Activated CD4-positive, alpha-beta T cell treated with anti-CD3 and anti-CD28 coated beads, Interleukin-2, amount 50 U/mL, for 1 hour (primary cell): ENCODE measurements at places on chromosomes 13 and 19.

DNA sequence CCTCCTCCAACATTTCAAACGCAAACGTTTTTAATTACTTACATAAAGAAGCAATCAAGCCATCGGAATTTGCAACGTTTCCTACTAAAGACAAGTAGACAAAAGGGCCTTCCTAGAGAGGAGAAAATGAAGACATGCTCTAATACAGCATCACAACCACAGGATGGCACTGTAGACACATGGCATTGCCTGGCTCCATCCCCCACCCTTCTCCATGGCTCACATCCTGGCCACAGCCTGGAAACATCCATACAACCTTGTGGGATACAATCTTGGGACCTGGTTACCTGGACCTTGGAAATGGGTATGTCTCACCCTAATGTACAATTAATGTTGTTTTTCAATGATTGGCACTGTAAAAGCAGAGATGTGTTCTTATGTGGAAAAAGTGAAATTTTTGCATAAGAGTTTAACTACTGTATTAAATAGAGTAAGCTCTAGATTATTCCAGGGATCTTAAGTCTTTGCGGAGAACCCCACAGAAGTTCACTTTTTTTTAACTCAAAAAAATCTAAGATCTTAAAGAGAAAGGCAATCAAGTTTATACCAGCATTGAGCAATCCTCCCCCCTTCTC, 21.5 kb downstream of the EBPL start:
- DNase-seq: peak; percentile 16

- peak; percentile 77 for DNase-seq
These were observed 692 bp upstream of the ZNF580 start for GRCh38 chr19:55640043-55640576.

DNA sequence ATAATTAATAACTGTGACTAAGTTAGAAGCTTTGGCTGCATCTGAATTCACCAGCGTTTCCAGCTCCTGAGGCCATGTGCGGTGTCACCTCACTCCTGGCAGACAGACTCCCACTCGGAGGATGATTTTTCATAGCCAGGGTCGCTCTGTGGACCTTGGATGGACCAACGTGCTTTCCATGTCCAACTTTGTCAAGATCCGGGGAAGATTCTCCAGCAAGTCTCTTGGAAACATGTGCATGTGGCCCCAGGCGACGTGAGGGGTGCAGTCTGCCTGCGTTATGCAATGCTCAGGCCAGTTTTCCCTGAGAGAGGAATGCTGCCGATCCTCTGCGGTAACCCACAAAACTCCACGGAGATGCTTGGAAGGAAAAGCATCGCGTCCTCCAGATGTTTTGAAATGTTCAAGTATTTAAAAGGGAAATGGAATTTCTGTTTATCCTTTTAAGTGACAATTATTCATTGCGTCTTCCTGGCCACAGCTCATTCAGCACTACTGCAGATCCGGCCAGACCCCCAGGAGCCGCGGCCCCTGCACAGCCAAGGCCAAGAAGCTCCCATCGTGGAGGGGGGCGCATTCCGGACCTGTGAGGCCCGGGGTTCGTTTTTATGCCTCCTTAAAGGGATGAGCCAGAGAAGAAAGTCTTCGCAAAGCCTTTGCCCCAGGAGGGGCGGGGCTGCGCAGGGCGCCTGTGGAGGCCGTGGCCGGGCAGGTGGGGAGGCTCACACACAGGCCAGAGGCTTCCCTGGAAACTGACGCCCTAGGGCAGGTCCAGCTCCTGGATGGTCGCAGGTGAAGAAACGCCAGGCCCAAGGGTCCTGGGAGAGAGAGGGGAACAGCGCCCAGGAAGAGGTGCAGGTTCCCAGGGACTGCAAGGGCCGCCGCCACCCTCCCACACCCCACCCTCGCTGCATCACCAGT, 46.0 kb downstream of the C13orf46 start:
- DNase-seq: no peak

DNA sequence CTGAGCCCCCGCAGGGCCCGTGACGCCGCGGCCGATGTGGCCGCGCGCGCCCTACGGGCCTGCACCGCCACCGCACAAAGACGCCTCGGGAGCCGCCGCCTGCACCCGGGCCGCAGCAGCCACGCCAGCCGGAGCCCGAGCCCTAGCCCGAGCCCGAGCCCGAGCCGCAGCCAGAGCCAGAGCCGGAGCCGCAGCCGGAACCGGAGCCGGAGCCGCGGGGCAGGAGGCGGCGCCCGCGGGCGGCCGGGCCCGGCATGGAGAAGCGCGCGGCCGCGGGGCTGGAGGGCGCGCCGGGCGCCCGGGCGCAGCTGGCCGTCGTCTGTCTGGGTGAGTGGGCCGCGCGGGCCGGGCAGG, 379 bp downstream of the LRP3 start:
- no peak for DNase-seq

DNA sequence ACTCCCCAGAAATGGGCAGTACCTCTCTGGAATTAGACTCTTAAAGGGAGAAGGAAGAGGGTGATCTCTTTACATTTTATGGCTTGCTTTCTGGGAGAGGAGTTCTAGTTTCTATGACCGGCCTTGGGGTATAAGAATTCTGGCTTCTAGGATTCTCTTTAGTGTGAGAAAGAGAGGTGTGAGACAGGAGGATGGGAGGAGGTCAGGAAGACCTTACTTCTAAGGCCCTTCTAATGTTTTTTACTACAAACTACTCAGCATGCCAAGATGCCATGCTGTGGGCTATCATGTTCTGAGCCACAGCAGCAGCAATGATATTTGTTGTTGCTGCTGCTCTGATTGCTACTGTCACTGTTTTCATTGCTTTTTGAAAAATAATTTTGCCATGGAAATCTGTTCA, 538.3 kb downstream of the SLITRK6 start:
- DNase-seq: no peak

GRCh38 chr13:97285221-97285955, 63.3 kb downstream of the MBNL2 start:
- DNase-seq: no peak

- no peak for DNase-seq
These were observed 19.2 kb downstream of the EPN1 start for GRCh38 chr19:55694241-55694655.

GRCh38 chr19:28330831-28331230, 882.1 kb downstream of the UQCRFS1 start:
- no peak for DNase-seq

DNA sequence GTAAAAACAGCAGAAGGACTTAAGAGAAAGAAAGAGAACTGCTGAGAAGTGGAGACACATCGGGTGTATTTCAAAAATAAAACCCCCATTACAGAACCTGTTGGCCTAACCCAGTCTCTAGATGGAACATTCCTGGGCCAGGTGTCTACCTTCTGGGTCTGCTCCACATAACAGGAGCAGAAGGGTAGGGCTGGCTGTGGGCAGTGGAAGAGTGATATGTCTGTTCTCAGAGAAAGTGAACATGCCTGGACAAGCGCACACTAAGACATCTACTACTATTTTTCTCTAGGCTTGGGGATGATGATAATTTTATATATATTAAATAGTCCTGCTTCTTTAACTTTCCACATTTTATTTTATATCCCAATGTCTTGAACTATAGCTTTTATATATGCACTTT, 267.1 kb downstream of the TBC1D4 start:
- DNase-seq: no peak

DNA sequence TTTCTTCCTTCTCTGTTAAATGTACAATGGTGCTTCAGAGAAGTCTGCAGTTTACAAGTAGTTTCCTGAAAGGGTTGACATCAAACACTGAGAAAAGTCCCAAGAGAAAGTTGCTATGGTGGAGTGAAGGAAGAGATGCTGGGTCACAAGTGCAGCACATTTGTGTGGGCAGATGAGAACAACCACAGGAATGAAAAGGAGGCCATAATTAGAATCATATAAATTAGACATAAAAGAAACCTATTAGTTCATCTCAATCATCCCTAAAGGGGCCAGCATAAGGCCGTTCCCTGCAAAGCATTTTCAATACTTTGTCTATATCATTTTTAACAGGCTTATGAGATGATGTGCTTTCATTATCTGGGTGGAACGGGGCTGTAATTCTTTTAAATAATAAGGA, 359.2 kb downstream of the IRS2 start:
- no peak for DNase-seq

GRCh38 chr13:50140581-50141374, 125.5 kb downstream of the KCNRG start:
- DNase-seq: no peak

DNA sequence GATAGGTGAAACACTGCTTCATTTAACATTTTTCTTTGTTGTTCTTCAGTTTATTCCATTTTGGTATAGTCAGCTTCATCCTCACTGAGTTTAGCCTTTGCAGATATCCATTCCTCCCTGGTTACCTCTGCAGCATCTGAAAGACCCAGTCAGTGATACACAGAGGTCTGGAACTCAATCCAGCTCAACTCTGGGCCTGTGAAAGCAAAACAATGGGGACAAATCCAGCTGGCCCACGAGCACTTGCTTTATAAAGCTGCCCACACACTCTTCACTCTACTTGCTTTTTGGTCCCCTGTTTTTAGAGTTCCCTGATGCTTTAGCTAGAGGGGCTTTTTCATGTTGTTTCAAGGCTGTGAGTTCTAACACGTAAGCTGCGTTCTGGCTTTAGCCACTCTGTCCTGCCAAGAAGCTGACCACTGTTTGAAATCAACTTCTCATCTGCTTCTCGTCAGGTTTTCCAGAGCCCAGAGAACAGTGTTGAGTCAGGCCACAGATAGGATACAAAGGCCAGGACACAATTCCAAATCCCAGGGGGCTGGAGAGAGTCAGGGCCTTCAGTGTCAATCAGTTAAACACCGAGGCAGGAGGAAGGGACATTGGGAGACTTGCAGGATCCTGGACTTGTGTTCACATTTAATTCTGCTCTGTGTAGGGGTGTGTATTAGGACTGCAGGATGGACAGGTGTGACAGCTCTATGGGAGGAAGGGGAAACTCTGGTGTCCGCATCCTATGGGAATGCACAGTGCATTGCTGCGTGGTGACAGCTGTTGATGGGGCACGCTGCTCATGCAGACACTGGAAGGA, 83.5 kb upstream of the RNF113B start:
- no peak for DNase-seq

- no peak for DNase-seq
These were observed 36.1 kb downstream of the PTPRS start for GRCh38 chr19:5304486-5304885.

DNA sequence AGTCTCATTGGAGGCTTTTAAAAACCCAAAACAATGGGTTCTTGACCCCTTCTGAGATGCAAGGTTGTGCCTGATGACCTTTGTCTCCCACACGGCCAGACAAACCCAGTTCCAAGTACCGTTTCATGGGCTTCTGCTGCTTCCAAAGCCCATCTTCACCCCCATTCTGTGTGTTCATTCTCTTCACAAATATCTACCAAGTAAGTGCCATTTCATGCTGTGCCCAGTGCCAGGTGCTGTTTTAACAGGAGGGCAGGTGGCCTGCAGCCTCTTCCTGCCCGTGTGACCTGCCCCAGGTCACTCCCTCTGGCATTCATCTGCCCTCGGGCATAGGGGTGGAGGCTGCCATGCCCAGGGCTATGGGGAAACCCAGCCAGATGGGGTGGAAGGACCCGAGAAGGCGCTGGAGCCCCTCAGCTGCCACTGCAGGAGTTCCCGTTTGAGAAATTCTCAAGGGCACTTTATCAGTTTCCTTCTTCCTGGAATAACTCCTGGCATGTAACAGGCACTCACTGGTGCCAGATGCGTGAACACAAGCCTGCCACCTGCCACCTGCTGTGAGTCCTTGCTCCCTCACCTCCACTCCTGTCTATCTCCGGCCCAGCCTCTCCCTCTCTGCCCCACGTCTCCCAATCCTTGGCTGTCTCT, 12.5 kb downstream of the CAPN12 start:
- DNase-seq: no peak

DNA sequence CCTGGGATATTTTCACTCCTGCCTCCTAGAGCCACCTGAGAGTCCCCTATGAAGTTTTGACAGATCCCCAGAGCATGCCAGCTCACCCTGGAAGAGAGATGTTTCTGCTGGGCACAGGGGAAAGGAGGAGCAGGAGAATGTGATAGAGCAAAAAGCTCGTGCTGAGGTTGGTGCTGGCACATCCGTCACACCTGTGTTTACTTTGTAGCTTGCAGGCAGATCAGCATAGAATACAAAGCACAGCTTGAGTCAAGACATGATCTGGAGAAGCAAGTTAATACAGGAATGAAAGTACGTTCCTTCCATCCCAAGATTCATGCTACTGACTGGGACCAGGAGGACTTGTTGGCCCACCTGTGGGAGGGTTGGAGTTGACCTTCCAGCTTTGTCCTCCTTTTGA, 46.1 kb downstream of the HSPH1 start:
- DNase-seq: no peak

DNA sequence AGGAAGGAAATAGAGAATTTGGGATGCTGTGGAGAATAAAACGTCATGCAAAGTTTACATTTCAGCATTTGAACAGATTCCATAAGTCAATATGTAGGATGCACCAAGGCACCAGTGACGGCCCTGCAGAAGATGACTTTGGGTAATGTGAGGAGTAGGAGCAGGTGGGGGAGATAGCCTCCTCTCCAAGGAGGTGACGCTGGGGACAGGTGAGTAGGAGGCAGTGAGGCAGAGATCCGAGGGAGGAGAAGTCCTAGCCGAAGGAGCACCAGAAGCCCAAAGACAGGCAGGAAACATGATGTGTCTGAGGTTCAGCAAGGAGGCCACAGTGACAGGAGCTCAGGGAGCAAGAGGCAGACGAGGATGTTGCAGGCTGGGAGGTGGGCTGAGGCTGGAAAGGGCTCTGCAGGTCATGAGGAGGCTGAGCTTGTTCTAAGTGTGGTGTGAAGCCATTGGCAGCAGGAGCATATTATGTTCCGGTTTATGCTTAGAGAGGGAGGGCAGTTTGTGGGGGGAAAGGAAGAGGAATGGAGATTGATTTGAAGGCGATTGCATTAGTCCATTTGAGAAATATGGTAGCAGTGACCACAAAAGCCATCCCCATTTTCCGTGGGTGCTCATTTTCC, 55.7 kb upstream of the C1QTNF9 start:
- DNase-seq: no peak

DNA sequence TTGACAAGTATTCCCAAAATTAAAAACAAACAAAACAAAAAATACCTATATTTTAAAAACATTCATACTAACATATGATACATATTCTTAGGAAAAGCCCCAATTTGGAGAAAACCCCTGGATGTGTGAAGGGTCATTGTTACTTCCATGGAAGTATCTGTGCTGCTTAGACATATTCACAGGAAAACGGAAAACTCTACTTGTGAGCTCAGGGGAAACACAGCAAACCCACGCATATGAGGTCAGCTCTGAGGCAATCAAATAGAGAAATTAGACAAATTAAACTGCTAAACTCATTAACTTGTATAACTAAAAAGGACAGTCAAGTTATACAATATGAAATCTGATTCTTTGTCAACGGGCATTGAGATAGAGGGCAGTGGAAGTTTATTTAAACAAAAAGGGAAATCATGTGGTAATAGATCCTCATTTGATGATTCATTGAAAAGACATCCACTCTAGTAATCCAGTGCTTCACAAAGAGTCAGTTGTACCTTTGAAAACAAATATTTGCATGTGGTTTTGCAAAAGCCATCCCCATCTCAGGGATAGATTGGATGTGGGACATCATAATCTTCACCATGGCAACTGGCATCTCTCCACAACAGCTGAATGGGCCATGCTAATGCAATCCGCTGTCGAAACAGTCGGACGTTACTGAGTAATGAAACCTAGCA, 423.4 kb downstream of the ITGBL1 start:
- DNase-seq: no peak
